HCT116 (cell line): ENCODE measurements at places on chromosomes 13 and 19. TPM values are rescaled to one million over a fixed set of nuclear protein-coding genes. Genes with fewer than 3 reads are reported as not detected.

DDX39A gene
- 152 TPM for total RNA-seq

TPGS1 gene
- total RNA-seq: 19.1 TPM

ETV2 gene
- 1.5 TPM for total RNA-seq

SEMA6B gene
- total RNA-seq: 58.4 TPM

MRPL4 gene
- 146 TPM for total RNA-seq

SIGLEC12 gene
- not detected for total RNA-seq

FXYD3 gene
- total RNA-seq: 17.4 TPM

MEDAG gene
- total RNA-seq: not detected

FCGBP gene
- 5.7 TPM for total RNA-seq

UGGT2 gene
- total RNA-seq: 27.1 TPM

DNA sequence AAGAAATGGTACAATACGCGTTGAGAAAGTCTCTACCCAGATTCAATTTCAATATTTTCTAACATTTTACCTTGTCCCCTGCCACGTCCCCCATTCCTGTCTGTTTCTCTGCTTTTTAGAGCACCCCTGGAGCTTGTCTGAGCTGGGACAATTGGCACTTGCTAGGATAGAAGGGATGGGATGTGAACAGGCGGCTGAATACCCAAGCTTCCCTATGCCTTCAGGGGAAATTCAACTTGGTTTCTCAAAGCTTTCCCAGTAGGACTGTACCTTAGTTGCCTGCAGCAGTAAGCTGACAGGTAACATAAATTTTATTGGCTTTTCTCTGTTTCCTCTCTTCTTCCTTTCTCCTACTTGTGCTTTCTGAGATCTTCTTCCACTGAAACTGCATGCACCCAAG lies 1663.3 kb downstream of the EFNB2 start:
- no peak for DNase-seq
- H3K27ac ChIP-seq: no peak overlapping the region
- no peaks in the 10 kb centered on the region for H3K4me1 ChIP-seq
- no peak overlapping the region for H3K4me3 ChIP-seq
- no peaks in the 10 kb centered on the region for H3K36me3 ChIP-seq
- H3K27me3 ChIP-seq: no peaks in the 10 kb centered on the region

GRCh38 chr19:3830621-3831589 lies 37.9 kb downstream of the ZFR2 start:
- no peak overlapping the region for H3K27ac ChIP-seq
- no peaks in the 10 kb centered on the region for H3K27me3 ChIP-seq
- H3K36me3 ChIP-seq: no peaks in the 10 kb centered on the region
- H3K4me3 ChIP-seq: no peak overlapping the region

DNA sequence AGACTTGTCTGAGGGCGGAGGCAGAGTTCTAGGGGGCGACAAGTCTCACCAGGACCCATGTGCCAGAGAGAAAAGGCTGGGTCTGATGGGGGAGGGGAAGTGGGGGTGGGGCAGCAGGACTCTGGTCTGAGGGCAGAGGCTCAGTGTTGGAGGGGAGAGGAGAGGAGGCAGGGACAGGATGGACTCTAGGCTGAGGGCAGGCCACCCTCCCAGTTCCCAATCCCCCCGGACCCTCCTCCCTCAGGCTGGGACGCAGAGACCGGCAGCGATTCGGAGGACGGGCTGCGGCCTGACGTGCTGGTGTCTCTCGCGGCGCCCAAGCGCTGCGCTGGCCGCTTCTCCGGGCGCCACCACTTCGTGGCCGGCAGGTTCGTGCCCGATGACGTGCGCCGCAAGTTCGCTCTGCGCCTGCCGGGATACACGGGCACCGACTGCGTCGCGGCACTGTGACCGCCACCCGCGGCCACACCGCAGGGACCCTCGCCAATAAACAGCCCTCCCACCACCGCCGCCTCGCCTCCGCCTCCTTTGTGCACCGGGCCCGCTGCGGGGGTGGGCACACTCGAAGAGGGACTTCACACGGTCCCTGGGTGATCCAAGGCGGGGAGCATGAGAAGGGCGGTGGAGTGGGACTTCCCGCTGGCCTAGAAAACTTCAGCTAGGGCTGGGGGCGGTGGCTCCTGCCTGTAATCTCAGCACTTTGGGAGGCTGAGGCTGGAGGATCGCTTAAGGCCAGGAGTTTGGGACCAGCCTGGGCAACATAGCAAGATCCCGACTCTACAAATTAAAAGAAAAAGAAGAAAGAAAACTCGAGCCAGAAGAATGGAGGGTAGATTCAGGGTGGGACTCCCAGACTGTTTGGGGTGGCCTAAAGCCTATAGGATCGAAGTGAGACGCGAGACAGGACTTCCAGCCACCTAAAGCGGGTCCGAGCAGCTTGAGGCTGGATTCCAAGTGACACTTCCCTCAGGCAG lies 703 bp upstream of the CILP2 start:
- H3K27ac ChIP-seq: peak overlapping the region; percentile 51; the same call in 1 of the 2 replicates
- H3K27me3 ChIP-seq: no peaks in the 10 kb centered on the region
- H3K4me3 ChIP-seq: no peak overlapping the region
- peaks cover 34% of the 10 kb centered on the region for H3K4me1 ChIP-seq

GRCh38 chr13:91802957-91803356 lies 404.5 kb downstream of the GPC5 start:
- H3K4me3 ChIP-seq: no peak overlapping the region
- no peak for DNase-seq
- H3K36me3 ChIP-seq: no peaks in the 10 kb centered on the region
- no peaks in the 10 kb centered on the region for H3K4me1 ChIP-seq
- no peak overlapping the region for H3K27ac ChIP-seq

DNA sequence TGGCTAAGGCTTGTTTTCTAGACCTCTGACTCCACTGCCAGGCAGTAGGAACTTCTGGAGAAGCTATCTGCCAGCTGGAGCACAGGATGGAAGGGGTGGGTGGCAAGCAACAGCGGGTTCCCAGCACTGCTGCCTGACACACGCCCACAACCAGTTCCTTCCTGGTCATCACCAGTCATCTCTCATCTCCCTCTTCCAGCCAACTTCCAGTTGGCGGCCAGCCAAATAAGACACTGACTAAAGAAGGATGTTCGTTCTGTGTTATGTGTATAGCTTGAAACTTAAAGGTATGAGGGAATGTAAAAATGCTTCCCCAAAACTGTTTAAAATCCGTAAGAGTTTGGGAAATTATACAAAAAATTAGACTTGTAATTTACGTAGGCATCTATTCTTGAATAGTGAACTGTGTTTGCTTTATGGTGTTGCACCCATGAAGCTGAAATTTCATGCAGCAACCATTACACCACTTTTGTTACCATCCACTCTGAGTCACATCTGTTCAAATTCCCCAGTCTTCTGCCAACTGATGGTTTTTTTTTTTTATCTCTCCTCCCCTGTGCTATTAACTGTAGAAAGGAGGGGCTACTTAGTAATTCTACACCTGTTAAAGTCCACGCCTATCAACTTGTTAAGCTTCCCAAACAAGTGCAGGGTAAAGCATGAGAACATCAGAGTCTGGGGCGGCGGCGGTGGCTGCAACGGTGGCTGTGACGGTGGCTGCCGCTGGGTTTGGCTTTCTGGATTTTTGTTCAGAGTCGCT lies 86.2 kb upstream of the FRY start:
- no peaks in the 10 kb centered on the region for H3K4me1 ChIP-seq
- H3K27ac ChIP-seq: no peak overlapping the region
- no peak overlapping the region for H3K4me3 ChIP-seq
- no peaks in the 10 kb centered on the region for H3K36me3 ChIP-seq
- no peaks in the 10 kb centered on the region for H3K27me3 ChIP-seq

DNA sequence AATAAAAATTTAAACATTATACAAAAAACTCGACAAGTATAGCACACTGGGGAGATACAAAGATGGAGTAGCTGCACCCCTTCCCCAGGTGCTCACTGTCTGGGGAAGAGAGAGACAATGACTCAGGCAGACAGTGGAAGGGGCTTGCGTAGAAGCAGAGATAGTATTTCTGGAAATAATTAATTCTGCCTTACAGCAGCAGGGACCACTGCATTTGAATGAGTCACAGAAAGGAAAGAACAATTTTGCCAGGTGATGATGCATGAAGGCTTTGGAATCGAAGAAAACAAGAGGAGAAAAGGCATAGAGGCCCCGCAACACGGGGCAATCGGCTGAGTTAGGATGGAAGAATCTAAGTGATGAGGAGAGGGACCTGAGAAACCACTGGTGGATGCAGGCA lies 447.4 kb downstream of the EFNB2 start:
- no peak overlapping the region for H3K4me3 ChIP-seq
- H3K36me3 ChIP-seq: no peaks in the 10 kb centered on the region
- H3K27me3 ChIP-seq: no peaks in the 10 kb centered on the region
- no peak for DNase-seq
- H3K27ac ChIP-seq: no peak overlapping the region

DNA sequence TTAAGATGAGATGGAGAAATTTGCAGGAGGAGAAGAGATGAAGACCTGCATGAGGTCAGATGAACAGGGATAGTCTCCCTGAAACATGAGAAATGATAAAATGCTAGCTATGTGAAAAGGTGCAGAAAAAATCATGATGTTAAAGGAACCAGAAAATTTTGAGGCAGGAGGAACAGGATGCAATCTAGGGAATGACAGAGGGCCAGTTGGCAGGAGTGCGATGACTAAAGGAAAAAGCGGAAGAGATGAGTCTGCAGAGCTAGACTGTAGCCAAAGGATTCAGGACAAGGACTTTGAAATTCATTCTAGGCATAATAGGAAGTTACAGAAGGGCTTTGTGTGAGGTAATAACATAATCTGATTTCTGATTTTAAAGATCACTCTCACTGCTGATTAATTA lies 77.9 kb downstream of the TRPC4 start:
- no peak overlapping the region for H3K4me3 ChIP-seq
- no peaks in the 10 kb centered on the region for H3K27me3 ChIP-seq
- no peaks in the 10 kb centered on the region for H3K36me3 ChIP-seq
- DNase-seq: no peak
- H3K27ac ChIP-seq: no peak overlapping the region
- no peaks in the 10 kb centered on the region for H3K4me1 ChIP-seq

GRCh38 chr13:112457081-112457480 lies 80.9 kb downstream of the SPACA7 start:
- no peak for DNase-seq
- no peak overlapping the region for H3K4me3 ChIP-seq
- H3K36me3 ChIP-seq: no peaks in the 10 kb centered on the region
